Mammary microvascular endothelial cell (primary cell): ENCODE measurements at places on chromosomes 5 and 9. TPM values are rescaled to one million over a fixed set of nuclear protein-coding genes. Genes with fewer than 3 reads are reported as not detected.

Gene NME5
- 0.07 and 0.39 TPM in 2 replicates for total RNA-seq

Gene PCDHGA1
- total RNA-seq, result 0.20 and 0.59 TPM in 2 replicates

Gene PCDHA11
- under 0.01 and 0.05 TPM in 2 replicates for total RNA-seq

Gene SEMA5A
- 0.05 and 0.13 TPM in 2 replicates for total RNA-seq

Gene ABCA1
- total RNA-seq, result 5.6 and 6.8 TPM in 2 replicates
